ENCODE measurements at places on chromosomes 3 and 15.

- DNase-seq, result no peak
These were observed 98.0 kb upstream of the SLC6A6 start for GRCh38 chr3:14304101-14305045.

DNA sequence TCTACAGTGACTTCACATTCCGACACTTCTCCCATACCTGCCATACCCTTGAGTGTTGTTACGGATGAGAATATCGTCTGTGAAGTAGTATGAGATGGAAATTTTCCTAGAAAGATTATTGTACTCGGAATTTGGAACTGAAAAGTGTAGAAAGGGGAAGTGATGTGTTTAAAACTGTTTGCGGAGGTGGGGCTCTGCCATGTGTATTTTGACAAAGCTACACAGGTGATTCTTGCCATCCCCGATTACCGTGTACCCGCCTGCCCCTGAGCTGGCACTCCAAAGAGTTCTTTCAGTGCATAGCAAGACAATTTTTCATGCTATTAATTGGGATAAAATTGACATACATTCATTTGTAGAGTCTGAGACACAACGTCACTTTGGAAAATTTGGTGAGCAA is 81.7 kb downstream of the OPA1 start:
- DNase-seq, result no peak

- DNase-seq, result no peak
These were observed 72.3 kb upstream of the THRB start for GRCh38 chr3:24566927-24567326.

GRCh38 chr3:170712798-170713197 is 126.9 kb upstream of the SLC7A14 start:
- DNase-seq, result no peak

- DNase-seq, result no peak
These were observed 42.5 kb upstream of the PIK3CB start for GRCh38 chr3:138877226-138877625.

DNA sequence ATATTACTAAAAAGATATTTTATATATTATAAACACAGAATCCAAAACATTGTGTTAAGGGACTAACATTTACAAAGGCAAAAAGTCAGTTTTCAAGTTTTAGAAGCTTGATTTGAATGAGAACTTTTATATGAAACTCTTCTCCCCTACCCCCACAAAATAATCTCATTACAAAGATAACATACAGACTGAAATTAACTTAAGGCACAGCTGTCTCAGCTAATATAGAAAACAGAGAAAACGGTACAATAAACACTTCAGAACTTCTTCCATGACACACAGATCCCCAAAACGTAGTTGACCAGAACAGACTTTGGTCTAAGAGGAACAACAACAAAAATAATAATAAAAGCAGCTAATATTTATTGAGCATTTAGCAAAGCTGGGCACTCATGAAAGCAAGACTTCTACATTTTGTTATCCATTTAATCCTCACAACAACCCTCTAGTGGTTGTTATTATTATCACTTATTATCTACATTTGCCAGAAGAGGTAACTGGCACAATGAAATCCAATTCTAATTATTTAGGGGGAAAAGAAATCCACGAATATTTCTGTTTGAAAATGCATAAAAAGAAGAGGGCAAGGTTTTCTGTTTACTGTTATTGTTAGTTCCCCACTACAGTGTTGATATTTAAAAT is 68.1 kb downstream of the PFN2 start:
- no peak for DNase-seq

GRCh38 chr3:136802481-136802996 is 16.4 kb upstream of the SLC35G2 start:
- no peak for DNase-seq

- no peak for DNase-seq
These were observed 85.2 kb downstream of the STRIT1 start for GRCh38 chr3:155208183-155208800.

GRCh38 chr3:14837186-14837877 is 18.6 kb downstream of the FGD5 start:
- DNase-seq, result no peak

- DNase-seq, result no peak
These were observed 1.9 kb downstream of the TEX9 start for GRCh38 chr15:56367156-56367555.

DNA sequence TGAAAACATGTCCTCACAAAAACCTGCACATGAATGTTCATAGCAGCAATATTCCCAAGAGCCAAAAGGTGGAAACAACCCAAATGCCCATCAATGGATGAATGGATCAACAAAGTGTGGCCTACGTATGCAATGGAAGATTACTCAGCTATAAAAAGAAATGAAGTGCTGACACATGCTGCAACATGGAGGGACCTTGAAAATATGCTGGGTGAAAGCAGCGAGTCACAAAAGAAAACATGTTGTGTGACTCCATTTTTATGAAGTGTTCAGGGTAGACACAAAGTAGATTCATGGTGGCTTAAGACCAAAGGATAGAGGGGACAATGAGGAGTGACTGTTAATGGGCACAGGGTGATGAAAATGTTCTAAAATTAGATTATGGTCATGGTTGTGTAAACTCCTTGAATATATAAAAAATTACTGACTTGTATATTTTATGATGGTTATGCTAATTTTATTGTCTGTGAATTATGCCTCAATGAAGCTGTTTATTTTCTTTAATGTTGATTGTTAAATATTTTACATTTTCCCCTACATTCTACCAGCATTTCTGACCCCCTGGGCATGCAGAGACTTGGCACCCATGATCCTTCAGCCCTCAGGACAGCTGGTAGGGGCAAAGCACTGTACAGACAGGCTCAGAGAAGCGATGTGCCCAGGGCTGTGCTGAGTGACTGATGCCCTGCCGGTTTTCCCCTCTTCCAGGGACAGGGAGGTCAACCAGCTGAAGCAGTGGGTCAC is 37.8 kb downstream of the CFAP100 start:
- no peak for DNase-seq

GRCh38 chr3:127639173-127640041 is 10.4 kb downstream of the PODXL2 start:
- no peak for DNase-seq

GRCh38 chr3:43346978-43347749 is 60.8 kb downstream of the SNRK start:
- DNase-seq, result no peak

DNA sequence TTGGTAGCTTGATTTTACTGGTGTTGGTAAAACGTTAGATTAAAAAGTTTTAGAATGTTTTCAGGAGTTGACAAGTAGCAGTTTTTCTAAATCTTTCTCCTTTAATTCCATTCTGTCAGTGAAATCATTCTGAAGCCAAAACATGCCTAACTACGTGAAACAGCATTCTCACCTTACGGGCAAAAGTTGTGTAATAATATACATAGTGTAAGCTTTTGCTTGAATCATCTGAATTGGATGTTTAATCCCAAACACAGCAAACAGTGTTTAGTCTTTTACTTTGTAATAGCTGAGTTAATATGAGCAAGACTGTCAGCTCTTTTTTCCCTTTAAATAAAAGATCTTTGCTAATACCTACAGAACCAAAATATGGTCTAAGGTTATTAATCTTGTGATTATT is 100.6 kb downstream of the CYP19A1 start:
- no peak for DNase-seq

DNA sequence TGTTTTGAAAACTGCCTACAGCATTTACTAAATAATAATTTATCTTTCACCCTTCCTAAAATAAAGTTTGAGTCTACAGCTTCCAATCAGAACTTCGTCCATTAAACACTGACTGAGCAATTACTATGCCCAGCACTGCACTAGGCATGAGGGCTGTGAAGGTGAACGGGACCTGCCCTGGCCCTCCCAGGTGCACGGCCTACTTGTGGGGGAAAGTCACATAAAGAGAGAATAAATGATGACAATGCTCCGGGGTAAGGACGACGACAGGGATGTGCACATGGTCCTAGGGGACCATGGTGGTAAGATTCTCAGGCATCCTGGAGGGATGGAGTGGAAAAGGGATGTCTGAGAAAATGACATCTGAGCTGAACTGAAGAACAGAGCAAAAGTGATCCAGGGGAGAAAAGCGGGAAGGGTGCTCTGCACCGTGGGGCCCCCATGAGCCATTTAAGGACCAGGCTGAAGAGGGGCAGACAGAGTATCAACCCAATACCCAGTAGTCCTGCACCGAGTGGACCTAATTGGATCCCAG is 11.5 kb downstream of the PLA2G4F start:
- no peak for DNase-seq

- no peak for DNase-seq
These were observed 33.6 kb downstream of the VPS13C start for GRCh38 chr15:62026487-62027262.

GRCh38 chr15:71802770-71803169 is 7.6 kb upstream of the NR2E3 start:
- DNase-seq, result peak; percentile 20

DNA sequence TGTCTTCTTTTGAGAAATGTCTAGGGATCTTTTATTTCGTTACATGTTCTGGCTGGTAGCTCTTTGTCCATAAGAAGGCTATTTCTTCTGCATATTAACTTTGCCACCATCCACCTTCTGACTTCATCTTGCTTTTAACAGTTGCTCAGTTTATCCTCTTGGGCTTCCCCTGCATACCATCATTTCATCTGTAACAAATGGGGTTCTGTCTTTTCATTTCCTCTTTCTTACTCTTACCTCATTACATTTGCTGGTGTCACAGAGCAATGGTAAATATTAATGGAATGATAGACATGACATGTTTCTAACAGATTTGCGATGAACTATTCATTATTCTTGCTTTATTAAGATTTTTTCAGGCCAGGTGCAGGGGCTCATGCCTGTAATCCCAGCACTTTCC is 62.4 kb downstream of the GASK1A start:
- DNase-seq, result no peak

DNA sequence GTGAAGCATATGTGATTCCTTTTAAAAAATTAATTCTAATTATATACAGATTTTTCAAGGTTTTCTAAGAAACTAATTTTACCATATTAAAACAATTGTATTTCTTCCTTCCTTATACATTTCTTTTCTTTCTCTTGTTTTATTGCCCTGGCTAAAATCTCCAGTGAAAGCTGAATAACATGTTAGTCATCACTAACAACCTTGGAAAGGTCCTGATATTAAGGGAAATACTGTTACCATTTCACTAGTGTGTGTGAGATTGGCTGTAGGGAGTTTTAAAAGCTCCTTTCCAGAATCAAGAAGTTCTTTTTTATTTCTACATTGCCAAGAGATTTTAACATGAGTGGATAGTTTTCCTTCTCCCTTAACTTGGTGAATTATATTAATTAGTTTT is 229.7 kb upstream of the EIF1B start:
- no peak for DNase-seq

GRCh38 chr3:7562892-7563291 is 702.0 kb downstream of the GRM7 start:
- DNase-seq, result no peak

- DNase-seq, result no peak
These were observed 47.0 kb upstream of the SMAD3 start for GRCh38 chr15:67018441-67018840.

DNA sequence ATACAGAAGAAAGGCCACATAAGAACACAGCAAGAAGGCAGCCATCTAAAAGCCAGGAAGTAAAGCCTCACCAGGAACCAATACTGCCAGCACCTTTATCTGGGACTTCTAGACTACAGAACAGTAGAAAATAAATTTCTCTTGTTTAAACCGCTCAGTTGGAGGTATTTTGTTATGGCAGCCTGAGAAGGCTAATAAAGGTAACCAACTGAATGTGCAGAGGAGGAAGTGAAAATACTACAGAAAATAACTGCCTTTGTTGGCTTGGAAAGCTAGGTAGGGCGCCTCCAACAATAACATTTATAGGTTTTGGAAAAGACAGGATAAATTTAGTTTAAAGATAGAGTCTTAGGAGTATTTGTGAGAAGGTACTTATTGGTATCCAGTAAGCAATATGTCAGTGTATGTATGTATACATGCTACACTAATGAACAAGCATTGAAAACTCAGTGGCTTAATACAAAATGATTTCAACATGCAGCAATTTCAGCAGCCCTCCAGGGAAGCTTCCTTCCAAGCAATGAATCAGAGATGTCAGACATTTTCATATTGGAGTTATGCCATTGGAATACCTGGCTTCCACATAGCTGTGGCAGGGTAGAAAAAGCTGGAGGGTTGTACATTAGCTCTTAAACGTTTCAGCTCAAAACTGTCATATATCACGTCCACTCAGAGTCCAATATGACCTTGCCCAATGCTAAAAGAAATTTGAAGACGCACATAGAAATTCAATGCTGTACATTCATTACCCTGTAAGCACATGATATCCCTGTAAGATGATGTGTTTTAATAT is 48.9 kb downstream of the ZBBX start:
- DNase-seq, result no peak

DNA sequence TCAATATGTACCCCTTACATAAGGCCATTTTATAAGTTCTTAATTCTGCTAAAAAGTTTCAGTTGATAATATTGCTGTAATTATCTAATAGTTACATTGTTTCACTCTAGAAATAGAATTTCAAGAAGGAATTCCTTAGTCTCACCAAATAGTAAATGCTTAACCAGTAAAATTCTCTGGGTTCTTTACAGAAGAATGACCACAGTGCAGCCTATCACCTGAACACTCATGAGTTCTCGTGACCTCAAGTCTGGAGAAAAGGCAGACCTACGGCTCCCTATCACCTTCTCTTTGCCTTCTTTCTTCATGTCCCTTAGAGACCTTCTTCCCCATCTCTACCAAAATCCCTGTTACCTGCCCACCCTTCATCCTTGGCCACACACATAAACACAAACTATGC is 30.9 kb downstream of the CCDC191 start:
- no peak for DNase-seq

DNA sequence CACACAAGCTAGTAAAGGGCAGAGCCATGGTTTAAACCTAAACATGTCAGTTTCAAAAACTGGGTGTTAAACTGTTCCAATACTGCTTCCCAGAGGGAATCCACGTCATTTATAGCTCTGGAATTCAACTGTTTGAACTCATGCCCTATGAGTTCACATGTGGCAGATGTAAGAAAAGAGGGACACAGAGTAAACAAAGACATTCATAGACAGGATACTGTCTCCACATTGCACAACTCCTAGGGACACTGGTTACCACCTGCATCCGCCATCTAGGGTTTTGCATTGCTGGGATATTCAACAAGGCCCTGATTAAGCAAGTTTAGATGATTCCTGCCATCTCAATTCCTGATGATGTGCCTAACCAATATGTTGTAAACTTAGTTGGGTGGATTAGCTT is 134.1 kb upstream of the COL8A1 start:
- DNase-seq, result no peak

Data from stimulated activated CD4-positive, alpha-beta T cell treated with anti-CD3 and anti-CD28 coated beads, Interleukin-4, amount 100 ng/mL, for 1 hour (primary cell).